ENCODE measurements at places on chromosomes 6 and 20.

GRCh38 chr6:38803129-38803528 lies 88.0 kb downstream of the DNAH8 start:
- no peak for DNase-seq

DNA sequence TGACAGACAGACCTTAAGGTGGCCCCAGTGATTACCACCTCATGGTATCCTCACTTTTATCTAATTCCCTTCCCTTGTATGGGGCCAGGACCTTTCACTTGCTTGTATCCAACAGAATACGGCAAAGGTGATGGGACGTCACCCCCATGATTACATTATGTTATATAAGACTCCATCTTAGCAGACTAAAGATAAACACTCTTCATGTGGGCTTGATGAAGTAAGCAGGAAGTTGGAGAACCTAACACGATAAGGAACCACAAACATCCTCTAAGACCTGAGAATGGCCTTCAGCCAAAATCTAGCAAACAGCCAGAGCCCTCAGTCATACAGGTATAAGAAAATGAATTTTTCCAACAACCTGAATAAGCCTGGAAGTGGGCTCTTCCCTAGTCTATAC lies 8.0 kb downstream of the SLC17A3 start:
- no peak for DNase-seq

DNA sequence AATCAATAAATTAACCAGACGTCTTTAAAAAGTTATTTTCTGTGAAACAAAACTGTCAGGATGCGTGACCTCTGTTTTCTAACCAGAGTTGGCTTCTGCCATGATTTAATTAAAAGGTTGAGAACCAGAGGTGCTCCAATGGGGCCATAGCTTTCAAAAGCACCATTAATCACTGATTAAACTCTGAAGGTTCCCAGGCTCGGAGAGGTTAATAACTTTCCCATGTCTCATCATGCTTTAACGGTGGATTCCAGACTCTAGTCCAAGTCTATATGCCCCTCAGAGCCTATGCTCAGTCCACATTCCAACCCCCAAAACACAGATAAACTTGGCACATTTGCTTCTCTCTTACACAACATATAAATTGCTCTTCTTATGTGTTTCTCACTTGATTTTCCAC lies 95.5 kb downstream of the SNAP91 start:
- DNase-seq: no peak

DNA sequence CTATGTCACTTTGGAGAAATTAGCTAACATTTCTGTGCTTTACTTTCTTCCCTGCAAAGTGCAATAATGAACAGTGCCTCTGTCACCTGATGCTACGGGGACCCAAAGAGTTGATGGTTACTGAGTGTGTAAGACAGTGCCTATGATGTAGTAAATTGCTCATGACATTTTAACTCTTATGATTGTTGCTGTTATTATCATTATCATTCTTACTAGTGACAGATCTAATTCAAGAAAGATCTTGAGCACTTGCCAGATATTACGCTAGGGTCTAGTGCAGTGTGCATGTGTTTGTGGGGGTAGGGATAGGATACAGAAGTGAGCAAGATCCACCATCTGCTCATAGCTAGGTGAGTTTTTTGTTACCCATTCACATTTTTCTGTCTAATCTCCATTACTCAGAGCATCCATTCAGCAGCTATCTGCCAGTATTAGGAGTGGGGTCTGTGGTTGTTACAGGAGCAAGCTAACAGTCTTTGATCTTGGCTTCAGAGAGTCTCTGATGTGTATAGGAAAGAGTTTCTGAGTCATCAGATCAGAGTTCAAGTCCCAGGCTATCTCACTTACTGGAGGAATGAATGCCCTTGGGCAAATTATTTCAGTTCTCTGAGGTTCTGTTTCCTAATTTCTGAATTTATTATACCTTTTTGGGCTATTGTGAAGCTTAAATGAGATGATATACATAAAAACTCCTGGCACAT lies 33.1 kb upstream of the DAAM2 start:
- DNase-seq: no peak

DNA sequence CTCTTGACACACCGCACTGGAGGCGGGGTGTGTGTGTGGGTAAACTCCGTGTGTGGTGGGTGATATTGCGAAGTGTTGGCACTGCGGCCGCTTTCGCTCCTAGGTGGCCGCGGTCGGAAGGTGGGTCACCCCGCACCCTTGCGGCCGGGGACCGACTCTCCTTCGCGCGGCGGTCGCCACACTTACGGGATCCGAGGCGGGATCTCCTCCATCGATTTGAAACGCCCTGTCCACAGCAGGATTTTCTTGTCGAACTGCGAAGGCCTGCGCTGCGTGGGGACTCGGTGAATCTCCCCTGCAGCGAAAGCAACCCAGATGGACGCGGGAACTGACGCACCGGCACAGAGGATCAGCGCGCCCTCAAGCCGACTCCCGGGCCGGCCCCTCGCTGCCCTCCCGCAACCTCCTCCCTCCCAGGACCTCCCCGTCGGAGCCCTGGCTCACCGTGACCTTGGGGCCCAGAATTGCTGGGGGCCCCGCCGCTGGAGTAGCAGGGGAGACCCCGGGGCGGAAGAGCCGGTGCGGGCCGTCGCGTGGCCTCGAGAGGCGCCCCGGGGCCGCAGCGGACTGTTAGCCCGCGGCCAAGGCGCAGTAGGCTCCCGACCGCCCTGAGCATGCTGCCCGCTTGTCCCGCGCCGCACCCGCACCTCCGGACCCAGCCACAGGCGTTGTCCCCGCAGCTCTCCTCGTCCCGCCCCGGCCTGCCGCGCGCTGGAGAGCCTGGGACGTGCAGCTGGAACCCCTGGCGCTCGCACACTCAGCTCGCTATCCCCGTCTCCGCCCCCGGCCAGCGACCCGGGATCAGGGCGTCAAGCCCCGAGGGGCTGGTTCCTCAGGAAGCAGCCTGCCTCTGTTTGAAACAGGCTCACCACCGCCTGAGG lies at the start of gene FAM162B:
FAM162B (minus strand) TSS at position 759 of the 881 bp plus-strand sequence; CDS start at position 616, 143 bp downstream.
- peak; percentile 42 for DNase-seq

DNA sequence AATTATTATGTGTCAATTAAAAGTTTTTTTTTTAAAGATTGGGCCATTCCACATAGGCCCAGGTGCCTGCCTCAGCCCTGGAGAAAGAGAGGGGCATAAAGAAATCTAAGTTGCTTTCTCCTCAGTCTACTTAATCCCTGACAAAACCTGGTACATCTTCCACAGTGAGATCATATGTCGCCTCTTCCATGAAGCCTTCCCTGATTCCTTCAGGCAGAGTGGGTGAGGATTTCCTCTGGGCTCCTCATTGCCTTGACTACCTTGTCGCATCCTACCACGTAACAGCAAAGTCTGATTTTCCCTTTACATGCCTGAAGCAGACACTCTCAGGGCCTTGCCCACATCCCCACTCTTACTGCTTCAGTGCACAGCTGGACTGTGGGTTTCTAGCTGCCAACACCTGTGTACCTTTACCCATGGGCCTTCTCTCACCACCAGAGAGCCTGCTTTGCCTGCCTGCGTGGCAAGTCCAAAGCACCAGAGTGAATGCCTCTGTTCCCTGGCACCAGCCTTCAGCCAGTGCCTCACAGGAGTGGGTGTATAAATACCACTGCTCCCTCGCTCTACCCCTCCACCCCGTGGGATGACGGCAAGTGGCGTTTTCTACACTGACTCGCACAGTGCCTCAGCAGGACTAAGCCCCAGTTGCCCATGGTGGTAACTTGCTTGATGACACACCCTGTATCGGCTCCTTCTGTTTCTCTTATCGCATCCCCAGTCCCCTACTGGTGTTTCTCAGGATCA lies 68.0 kb downstream of the EYA2 start:
- DNase-seq: no peak

All from muscle of arm (tissue), 14 donors.